ENCODE measurements at places on chromosomes 7 and 10. TPM values are rescaled to one million over a fixed set of nuclear protein-coding genes. Genes with fewer than 3 reads are reported as not detected.

The HOXA7 gene
- 8.3 TPM for total RNA-seq

DNA sequence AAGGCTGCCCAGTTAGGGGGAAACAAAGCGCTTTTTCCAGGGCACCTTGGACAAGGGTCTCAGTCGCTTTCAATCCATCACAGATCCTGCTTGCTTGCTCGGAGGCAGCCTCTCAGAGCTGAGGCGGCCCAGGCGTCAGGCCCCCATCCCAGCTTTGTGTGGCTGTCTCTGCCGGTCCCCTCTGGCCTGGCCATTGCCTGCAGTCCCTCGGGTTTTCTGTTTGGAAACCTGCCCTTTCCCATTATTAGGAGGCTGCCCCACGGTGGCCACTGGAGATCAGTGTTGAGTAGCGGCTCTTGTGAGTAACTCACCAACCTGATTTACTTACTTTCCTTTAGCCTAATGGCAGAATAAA is 216.1 kb downstream of the GLRX3 start:
- DNase-seq = no peak

The MRLN gene
- not detected for total RNA-seq

DNA sequence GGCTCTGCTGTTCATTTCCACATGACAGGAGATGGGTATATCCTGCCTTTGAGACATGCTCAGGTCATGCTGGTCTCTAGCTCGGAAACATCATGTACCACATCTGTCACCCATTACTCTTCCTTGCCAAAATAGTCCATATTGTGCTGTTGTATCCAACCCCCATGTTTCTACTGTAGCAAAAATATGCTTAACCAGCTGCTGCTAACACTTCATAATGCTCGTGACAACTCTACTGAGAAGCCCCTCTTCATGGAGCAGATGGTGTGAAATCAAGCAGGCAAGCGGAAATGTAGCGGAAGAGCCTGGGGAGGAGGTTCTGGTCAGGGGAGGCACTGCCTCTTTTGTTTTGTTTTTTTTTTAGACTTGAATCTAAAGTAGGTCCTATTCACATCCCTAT is 82.9 kb downstream of the NPY start:
- DNase-seq = peak; percentile 50

The PNLIPRP1 gene
- not detected for total RNA-seq

The SLC13A1 gene
- total RNA-seq = not detected

- peak; percentile 96 for DNase-seq
These were observed at the start of gene MRPS24 for GRCh38 chr7:43869006-43869866. TSS of gene MRPS24 (minus strand) at chr7:43869517. CDS start at chr7:43869495, 22 bp downstream.

GRCh38 chr7:39745320-39745719 is 121.9 kb downstream of the RALA start:
- DNase-seq = no peak

DNA sequence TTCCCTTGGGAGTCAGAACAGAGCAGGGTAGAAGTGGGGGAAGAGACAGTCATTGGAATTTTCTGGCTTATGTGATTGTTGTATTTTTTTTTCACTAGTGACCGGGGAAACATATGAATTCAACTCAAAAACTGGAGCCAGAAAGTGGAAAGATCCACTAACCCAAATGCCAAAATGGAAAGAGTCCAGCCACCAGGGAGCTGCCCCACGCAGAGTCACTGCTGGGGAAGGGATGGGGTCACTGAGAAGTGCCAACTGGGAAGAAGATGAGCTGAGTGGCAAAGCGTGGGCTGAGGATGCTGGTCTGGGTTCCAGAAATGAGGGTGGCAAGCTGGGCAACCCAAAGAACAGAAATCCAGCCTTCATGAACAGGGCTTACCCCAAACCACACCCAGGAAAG is 69.2 kb downstream of the CDHR3 start:
- no peak for DNase-seq

- DNase-seq = no peak
These were observed 12.8 kb upstream of the LAMB1 start for GRCh38 chr7:108015740-108016139.

DNA sequence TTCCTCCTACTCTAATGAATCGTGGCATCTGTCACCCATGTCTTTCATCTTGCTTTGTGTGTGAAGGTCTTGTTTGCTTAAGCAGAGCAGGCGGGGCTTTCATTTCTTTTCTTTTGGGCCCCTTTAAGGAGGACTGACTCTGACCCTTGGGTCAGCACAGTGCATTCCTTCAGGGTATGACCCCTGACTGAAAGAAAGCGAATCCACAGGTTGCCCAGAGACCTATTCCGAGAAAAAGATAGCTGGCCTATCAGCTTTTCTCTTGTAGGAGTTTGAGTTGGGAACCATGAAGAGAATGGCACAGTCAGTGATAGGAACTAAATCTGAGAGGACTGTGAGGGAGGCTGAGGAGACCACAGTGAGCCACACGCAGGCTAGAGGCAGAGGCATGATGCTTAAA is 193.2 kb upstream of the CDCA7L start:
- no peak for DNase-seq

DNA sequence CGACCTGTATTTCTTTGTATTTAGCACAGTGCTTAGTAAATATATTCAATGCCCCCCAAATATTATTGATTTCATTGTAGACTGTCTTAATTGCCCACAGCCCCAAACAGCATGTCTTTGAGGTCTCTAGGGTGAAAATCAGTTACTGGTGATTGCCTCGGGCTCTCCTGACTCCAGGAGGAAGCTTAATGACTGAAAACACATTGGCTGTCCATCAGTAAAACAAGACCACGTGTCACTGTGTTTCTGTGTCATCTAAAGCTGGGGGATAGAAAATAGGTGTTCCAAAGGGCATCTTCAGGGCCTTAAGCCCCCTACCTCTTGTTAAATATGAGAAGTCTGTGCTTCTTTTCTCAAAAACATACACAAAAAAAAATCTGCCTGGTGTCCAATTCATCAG is 67.9 kb downstream of the CACNA2D1 start:
- DNase-seq = no peak

- DNase-seq = no peak
These were observed 35.1 kb upstream of the GRID1 start for GRCh38 chr10:86401588-86402282.

Measured in LHCN-M2 (cell line).